Endothelial cell (in vitro differentiated cells): ENCODE measurements at places on chromosomes 16 and 17.

GRCh38 chr16:89173174-89173921, 1.8 kb downstream of the CDH15 start:
- no peak for DNase-seq

DNA sequence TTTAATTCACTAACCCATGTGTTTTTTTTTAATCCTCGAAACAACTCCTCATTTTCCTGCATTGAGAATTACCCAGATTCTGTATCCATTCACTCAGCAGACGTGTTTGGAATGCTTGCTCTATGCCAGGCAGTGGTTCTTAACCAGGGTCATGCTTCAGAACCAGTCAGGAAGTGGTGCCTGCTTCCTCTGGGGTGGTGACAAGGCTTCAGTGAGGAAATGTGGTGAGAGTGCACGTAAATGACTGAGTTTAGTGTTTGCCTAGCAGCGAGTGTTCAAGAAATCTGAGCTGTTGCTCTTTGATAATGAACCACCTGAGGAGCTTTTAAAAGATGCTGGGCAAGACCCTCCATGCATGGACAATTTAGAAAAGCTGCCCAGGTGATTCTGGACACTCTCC, 9.9 kb downstream of the ZFP90 start:
- DNase-seq, result no peak

DNA sequence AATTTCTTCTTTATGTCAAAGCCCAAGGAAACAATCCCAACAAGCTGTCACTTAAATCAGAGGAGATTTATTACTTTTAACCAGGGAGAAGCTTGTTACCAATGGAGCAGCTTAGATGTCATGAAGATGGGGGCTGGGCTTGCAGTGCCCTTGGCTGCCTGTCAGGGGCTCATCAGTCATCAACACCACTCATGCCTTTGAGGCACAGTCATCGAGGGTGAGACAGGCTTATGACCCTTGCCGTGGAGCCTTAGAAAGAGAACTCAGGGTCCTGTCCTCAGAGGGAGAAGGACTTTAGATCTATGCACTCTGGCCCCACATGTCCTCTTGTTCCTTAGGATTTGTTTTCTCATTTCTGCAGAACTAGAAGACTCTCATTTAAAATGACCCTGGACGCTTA, 318.3 kb downstream of the CBLN1 start:
- no peak for DNase-seq

GRCh38 chr17:82314012-82314726, 3.2 kb downstream of the CD7 start:
- DNase-seq, result no peak

GRCh38 chr17:61201211-61201610, 198.4 kb upstream of the TBX2 start:
- no peak for DNase-seq

DNA sequence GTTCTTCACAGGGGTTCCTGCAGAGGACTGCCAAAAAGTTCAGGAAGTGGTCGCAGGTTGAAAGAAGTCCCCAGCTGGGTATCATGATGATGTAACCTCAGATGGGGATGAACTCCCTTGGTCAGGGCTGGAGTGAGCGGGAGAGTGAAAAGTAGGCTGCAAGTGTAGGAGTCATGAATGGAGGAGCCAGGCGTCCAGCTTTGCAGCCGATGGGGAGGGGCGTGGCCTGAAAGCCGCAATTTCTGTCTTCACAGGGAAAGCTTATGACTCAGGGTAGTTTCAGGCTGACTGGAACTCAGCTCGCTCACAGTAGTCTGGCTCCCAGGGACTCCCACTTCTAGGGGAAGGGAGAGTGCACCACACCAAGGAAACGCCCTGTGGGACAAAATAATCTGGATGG, 70.0 kb upstream of the HS3ST3A1 start:
- no peak for DNase-seq

- DNase-seq, result no peak
Observed at GRCh38 chr17:56395787-56396186, 197.7 kb upstream of the NOG start.
